ENCODE measurements at places on chromosomes 5 and 9.

DNA sequence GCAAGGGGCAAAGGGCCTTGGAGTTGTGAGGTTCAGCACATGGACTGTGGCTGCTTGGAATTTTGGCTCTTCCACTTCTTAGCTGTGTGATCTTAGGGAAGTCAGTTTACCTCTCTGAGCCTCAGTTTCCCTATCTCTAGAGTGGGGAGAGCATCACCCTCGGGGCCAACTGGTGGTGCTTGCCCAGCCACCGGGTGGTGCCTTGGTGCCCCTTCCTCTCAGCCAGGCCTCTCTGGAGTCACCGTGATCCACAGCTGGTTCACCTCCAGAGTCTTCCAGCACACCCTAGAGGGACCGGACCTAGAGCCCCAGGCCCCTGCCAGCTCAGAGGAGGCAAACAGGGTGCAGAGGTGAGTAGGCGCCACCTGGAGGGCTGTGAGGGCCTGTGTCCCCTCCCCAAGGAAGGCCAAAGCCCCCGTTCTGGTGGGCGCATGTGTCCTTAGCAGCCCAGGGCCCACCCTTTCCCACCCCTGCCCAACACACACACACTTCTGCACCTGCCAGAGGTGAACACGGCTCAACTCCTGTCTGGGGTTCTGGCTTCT is 7.7 kb downstream of the ADGRD2 start:
- DNase-seq: no peak

- DNase-seq: no peak
These were observed 14.2 kb upstream of the RALGDS start for GRCh38 chr9:133135146-133135745.

DNA sequence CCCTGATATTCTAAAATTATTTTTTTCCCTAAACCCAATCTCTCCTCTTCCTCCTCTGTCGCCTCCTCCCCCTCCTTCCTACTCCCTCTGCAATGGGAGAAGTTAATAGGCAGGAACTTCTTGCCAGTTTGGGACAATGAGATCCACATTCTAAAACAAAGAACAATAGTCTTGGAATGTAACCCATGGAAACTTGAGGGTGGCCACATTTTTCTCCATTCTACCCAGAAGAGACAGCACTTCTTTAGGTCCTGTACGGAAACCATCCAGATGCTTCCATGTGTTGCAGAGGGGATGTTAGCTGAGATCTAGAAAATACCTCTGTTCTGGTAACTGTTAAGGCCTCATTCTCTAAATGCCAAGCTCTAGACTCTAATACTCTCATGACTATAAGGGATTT is 10.0 kb downstream of the SPARC start:
- no peak for DNase-seq

- DNase-seq: no peak
These were observed 96.7 kb downstream of the CAVIN4 start for GRCh38 chr9:100674419-100675122.

DNA sequence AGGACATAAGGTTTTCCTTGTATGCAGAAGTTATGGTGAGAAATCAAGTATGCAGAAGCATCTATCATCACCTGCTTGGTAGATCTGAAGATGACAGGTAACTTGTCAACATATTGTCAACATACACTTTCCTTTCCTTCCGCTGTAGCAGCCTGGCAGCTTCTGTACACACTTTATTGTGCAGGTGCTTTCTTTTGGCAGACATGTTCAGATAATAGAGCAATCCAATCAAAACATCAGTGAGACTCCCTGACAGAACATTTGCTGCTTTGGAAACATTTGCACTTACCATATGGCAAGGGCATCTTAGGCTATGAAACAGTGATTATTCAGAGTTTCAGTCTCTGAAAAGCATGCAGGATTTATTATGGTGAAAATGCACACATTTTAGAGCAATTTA is 161.1 kb upstream of the CDH12 start:
- no peak for DNase-seq

- DNase-seq: no peak
These were observed 56.9 kb upstream of the MTMR12 start for GRCh38 chr5:32369542-32370155.

DNA sequence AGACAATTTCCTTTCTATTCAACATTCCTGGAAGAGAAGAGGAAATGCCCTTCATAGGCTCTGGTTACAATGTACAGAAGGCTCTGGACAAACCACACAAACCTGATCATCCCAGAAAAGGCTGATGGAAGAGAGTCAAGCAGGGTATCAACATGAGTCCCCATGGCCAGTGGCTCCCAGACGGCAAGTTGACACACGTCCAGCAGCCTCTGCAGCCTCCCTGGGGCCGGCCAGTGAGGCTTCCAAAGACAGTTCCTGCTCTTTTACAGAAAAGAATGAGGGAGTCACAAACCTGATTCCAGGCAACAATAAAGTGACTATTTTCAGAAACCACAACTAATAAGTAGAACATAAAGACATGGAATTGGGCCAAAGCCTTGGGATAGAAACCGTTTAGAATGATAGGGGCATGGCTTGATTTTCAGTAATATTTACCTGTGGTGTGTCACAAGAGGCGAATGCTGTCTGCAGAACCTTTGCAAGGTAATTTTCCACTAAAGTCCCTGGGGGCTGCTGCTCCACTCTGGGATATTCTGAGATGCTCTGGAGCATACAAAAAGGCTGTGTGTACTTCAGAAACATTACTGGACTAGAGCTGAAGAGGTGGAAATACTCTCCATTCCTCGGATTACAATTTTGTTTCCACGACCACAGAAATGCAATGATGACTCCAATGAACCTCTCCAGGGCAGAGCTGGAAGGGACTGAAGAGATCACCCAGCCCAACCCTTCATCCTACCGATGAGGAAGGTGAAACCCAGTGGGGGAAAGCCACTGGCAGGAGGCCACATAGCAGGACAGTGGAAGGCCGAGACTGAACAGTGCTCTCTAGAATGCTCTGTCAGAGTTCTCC is 10.4 kb downstream of the MED27 start:
- DNase-seq: no peak

DNA sequence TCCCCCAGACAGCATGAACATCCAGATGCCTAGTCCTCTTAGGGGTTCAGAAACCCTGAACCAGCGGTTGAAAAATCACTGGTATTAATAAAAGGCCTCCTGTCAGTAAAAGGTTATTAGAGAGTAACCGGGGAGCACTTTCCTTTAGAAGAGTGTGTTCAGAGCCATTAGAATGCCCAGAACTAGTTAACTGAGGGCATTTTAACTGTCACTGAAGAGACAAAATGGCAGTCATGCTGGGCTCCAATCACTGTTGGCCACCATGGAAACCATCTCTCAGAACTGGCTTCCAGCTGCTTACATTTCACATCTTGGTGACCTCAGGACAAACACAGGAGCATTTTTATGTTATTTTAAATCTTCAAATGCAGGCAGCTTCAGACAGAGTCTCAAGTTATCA is 36.2 kb upstream of the GDA start:
- no peak for DNase-seq

DNA sequence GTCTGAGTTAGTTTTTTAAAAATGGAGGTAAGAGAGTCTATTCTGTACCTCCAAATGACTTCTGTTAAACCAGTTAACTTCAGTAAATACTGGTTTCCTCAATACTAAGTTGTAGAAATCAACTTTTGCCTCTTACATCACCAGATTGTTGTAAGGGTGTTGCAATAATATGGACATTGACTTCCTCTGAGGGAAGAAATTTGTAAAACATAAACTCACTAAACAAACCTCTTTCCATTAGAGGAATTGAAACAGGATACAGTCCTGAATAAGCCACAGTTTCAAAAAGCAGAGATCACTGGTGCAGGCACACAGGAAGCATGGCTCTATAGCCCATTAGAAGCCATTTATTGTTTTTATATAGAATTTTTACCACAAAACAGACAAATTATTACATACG is 32.7 kb upstream of the SLCO6A1 start:
- no peak for DNase-seq

DNA sequence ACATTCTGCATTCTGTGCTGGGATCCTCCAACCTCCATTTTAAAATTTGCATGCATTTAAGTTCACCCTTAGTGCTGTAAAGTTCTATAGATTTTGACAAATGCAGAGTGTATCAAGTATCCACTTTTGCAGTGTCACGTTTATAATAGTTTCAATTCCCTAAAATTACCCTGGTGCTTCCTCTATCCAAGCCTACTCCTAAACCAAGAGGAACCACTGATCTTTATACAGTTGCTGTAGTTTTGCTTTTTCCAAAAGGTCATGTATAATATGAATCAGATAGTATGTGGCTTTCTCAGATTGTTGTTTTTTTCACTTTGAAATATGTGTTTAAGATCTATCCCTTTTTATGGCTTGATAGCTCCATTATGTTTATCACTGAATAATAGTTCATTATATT is 468.4 kb upstream of the CDH6 start:
- no peak for DNase-seq

DNA sequence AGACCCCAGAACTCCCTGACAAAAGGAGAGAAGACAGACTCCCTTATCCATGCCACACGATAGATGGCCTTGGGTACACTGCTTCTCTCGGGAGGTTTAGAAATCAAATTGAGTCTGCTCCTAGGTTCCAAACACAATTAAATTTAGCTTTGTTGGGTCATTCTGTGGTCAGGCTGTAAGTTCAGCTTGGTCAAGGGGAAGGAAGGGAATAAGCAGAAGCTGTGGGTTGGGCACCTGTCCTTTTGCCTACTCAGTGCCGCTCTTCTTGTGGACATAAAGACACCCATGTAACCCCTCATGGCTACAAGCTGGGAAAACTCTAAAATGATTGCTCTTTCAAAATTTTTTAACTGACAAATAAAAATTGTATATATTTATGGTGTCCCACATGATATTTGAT is 19.1 kb upstream of the AK3 start:
- no peak for DNase-seq

- no peak for DNase-seq
These were observed 77.7 kb downstream of the MEF2C start for GRCh38 chr5:88805151-88805784.

DNA sequence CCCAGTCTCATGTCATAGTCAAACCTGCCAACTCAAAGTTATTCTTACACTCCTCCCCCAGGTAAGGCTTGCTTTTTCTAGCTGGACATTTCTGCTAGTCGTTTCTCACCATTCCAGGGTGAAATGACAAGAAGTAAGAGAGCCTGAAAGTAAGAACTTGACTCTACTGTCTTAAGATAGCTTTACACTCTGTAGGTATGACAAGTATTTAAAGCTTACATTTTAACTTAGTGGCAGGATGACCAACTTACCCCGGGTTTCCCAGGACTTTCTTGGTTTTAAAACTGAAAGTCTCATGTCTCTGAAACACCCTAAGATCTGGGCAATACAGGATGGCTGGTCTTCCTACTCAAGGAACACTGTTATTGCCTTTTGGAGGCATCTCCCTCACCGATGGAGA is 67.5 kb upstream of the PIK3R1 start:
- no peak for DNase-seq

- no peak for DNase-seq
These were observed 45.3 kb downstream of the STC2 start for GRCh38 chr5:173282916-173283315.

DNA sequence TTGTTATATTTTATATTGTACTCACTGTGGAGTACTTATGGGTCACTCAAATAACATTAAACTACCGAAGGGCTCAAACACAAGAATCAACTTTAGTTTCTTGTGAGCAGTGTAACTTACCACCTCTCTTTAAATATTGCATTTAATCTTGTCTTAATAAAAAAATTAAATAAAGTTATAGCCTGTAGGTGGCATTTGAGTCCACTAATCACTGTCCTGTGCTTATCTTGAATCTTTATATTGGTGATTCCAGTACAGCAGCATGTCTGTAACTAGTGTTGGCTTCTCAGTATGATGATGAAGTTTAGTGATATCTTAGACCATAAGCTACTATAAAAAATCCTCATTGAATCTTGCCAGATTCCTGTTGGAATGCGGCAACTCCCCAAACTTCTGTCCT is 313.8 kb downstream of the FAM170A start:
- no peak for DNase-seq

DNA sequence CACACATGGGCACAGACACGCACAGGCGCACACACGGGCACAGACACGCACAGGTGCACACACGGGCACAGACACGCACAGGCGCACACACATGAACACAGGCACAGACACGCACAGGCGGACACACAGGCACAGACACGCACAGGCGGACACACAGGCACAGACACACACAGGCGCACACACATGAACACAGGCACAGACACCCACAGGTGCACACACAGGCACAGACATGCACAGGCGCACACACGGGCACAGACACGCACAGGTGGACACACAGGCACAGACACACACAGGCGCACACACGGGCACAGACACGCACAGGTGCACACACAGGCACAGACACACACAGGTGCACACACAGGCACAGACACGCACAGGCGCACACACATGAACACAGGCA is 312.8 kb upstream of the IRX1 start:
- DNase-seq: no peak

DNA sequence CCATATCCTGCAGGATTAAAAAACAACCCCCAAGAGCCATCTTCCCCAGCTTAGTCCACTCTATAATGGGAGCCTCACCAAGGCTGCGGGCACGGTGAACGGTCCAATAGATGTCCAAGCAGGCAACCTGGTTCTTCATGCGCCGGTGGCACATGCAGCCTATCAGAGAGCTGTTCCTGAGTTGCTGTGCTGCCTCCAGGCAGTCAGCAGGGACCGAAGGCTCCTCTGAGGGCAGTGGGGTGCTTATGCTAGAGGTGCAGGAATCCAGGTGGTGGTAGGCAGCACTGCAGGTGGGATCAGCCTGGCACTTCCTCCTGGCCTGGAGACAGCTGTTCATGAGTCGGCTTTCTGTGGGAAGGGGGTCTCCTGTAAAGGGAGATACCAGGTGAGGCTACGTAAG is 10.2 kb downstream of the GFRA3 start:
- no peak for DNase-seq

DNA sequence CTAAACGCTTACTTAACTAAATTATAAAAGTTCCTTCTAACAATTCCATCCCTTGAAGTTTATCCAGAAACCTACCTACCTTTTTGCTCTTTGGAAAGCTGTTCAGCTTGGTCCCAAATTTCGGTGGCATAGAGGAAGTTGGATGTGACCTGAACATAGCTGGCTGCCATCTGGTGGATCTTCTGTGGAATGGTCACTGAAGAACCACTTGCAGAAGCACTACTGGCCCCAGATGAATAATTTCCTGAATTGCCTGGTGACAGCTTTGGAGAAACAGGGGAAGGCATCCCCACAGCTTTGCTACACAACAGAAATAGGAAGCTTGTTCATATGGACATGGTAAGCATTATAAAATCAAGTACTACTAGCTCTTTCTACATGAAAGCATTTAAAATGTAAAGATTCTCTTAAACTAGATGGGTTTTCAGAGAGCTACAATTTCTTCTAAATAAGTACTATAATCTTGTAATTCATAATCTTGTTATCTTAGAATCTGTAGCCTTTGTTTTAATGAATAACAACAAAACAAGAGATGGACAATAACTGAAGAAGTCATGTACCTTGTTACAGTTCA is 9.9 kb downstream of the LEAP2 start:
- DNase-seq: no peak

All from activated naive CD4-positive, alpha-beta T cell treated with anti-CD3 and anti-CD28 coated beads, Interleukin-2, amount 50 U/mL, for 72 hours (primary cell).